ENCODE measurements at places on chromosomes 12 and 14.

- no peak for DNase-seq
Observed at GRCh38 chr14:60575008-60575407, 66.1 kb downstream of the SIX6 start.

GRCh38 chr12:6056406-6057240 is 67.8 kb downstream of the VWF start:
- DNase-seq = no peak

DNA sequence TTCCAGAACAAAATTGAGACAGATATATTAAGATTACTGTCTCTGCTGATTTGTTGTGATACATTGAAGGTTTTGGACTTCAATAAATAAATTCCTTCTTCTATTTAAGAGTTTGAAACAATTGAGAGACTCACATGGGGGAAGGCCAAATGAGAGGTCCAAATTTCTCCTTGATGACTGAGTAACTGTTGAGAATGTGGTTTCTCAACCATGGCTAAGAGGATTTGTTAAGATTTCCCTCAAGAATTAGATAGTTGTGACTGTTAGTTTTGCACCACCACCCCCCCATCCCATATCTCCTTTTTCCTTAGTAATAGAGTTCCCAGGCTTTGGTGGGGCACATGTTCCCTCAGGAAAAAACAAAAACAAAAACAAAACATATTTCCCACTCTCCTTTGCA is 47.7 kb upstream of the IGF1 start:
- DNase-seq = no peak

DNA sequence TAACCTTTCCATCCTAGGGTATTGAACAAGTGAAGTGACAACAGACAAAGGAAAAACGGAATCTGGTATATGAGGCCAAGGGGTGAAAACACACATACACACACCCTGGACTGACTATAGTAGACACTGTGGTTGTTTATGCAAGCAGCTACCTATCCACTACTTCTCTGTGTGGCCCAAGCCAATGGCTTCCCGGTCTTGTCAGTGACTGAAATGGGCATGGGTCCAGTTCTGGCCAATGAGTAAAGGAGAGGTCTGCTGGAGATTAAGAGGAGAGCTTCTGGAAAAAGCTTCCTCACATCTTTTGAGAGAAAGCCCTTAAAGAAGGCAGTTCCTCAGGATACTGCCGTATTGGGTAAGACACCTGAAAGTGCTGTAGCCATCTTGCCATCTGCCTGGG is 19.3 kb downstream of the MBIP start:
- no peak for DNase-seq

DNA sequence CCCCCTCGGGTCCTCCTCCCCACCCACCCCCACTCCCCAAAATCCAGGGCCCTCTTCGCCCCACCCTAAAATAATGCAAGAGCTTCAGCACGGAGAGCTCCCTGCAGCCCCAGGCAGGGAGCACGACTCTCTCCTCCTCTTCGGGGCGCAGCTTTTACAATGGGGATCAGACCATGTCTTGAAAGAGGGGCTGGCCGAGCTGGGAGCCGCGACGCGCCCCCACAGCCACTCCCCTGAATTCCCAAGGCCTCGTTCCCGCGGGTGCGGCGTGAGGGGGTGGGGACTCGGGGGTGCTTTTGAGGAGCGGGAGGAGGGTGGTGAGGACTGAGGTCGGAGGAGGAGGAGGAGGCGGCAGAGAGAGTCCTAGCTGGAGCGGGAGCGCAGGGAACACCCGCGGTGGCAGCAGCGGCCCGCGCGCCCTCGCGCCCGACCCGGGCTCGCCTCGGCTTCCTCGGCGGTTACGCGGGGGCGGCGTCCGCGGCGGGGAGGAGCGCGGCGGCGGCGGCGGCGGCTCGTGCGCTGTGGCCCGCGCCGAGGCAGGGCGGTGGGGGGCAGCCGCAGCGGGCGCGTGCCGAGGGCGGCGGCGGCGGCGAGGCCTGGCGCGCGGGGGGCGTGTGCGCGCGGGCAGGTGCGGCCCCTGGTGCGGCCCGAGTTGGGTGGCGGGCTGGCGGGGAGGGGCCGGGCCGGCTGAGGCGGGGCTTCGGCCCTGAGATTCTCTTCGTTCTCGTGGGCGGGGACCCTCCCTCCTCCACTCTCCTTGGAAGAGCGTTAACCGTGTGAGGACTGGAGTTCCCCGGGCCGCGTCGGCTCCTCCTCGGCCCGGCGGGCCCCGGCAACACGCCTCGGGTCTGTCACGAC is at the start of gene ANKS1B:
Gene ANKS1B (minus strand): TSS at position 666 of the 858 bp plus-strand sequence. CDS start 699 bp downstream, outside the sequence.
- DNase-seq = peak; percentile 79

GRCh38 chr12:71333418-71333817 is 106.2 kb upstream of the LGR5 start:
- no peak for DNase-seq
